Fibroblast of skin of left biceps (primary cell): ENCODE measurements at places on chromosomes 7 and 10.

DNA sequence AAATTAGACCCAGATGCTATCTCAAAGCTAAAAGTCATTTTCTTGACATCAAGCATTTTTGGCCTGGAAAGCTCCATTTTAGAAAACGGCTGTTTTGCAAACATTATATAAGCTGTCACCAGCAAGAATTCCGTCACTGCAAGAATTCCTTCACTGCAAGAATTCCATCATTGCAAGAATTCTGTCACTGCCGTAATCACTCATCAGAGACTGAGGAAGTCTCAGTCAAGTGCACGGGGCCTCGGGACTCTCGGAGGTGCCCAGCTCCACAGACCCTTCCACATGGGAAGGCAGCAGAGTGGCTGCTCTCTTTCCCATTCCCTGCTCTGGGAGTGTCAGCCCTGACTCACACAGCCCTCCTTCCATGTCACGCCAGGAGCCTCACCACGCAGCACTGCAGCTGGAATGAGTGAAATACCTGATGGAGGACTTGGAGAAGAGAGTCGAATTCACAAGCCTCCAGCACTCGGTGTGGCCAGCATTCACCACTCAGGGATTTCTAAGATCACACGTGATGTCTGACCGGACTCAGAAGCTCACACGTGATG is 168.3 kb downstream of the PTPRN2 start:
- no peak for DNase-seq

- DNase-seq: no peak
Observed at GRCh38 chr7:44290252-44290620, 35.2 kb downstream of the CAMK2B start.

DNA sequence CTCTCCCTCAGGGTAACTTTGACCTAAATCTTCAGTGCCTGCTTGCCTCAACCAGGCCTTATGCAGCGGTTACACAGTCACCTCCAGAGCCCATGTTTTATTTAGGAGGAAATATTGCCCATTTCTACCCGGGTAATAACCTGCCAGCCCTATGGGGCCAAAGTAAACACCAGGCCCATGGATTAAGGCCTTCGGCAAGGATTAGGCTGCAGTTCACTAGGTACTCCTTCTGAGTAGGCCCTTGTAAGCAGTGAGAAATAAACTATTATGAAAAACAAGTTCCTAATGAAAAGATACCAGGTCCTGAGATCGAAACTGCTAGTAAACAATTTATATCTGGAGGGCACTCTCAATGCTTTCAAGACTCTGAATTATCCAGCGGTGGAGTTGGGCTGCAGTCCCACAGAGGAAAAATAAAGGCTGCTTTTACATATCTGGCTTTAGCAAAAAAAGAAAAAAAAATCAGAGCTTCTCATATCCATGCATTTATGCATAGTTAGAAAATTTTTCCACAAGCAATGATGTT is 3.7 kb upstream of the HOXA10 start:
- DNase-seq: no peak

DNA sequence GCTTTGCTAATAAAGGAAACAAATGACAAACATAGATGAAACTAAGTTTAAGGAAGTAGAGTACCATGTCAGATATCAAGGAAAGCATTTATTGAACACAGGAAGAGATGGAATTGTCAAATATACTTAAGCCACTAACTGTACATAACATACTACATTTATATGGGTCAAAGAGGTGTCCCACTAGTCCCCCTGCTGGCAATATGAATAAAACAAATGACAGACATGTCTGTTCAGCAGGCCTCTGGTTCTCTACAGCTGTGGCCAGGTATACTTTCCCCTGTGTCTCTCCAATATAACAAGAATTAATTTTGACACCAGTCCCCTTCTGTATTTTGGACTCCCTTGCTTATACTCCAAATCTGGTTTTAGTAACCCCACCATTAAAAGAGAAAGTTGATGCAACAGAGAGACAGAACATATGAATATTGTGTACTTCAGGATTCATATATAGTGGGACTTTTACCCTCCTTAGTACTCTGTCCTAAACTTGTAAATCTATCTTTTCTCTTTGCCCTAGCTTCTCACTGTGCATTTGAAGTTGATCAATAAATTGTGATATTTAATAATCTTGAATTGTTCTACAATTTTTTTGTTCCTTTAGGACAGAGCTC is 42.9 kb downstream of the CD36 start:
- DNase-seq: no peak

DNA sequence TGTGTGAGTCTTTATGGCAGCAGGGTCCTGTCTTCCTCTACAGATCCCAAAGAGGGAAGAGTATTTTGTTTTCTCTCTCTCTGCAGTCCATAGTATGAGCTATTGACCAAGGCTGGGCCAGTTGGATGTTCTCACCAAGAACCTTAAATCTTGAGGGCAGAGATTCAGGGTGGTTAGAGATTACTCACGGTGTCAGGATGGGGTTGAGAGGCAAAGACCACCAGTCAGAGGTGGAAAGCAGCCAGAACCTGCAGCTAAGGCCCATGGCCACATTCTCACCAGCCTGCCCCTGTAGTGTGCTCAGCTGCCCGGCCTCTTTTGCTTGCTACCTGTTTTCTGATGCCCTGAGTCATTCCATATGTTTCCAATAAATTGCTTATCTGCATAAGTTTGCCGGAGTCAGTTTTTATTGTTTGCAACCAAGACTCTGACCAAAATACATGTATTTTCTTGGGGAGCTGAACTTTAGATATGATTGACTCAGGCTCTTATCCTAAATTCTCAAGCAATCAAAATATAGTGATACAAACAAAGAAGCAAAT is 67.0 kb downstream of the MAP3K8 start:
- DNase-seq: no peak

DNA sequence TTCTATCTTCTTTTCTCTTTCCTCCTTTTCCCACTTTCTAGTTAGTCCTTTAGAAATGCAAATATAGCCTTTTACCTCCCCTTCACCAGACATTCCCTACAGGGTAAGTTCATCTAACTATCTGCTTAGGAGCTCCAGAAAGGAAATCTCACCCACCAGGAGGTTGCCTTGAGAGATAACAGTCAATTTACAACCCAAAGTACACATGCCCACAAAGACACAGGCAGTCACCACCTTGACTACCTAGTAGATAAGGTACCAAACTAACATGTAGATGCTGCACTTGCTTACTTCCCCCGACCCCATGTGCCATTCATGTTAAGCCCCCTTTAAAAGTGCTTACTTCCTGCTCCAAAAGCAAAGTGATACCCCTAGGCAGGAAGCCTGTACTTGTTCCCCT is 12.8 kb upstream of the CREB3L2 start:
- DNase-seq: no peak

GRCh38 chr10:61837755-61838171 is 63.7 kb upstream of the ARID5B start:
- DNase-seq: peak; percentile 52

GRCh38 chr10:20489961-20490360 is 407.1 kb downstream of the NEBL start:
- no peak for DNase-seq

GRCh38 chr7:157273208-157274093 is 63.4 kb upstream of the DNAJB6 start:
- DNase-seq: peak; percentile 15

GRCh38 chr7:40418983-40419382 is 284.2 kb downstream of the SUGCT start:
- no peak for DNase-seq

DNA sequence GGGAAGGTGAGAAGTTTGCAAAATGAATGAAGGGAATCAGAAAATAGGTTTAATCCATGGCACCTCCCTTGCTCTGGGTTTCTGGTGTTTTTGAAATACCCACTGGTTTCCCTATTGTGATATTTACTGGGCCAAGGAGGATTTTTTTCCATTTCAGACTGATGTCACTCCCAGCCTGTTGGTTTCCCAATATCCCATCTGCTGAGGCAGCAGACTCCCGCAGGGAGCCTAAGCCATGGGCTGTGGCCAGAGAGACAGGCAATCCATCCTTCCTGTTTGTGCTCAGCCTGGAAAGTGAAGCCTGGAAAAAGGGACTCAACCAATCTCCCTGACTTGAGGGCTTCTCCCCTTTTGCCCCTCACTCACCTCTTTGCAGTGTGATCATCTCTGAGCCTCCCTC is 22.8 kb downstream of the FAM107B start:
- no peak for DNase-seq

GRCh38 chr7:105003275-105003674 is 10.7 kb upstream of the KMT2E start:
- no peak for DNase-seq
